ENCODE measurements at places on chromosomes 12 and 14. TPM values are rescaled to one million over a fixed set of nuclear protein-coding genes. Genes with fewer than 3 reads are reported as not detected.

- peaks cover 31% of the 10 kb centered on the region for H3K4me1 ChIP-seq
- no peak overlapping the region for H3K27ac ChIP-seq
- H3K4me3 ChIP-seq: no peak overlapping the region
- DNase-seq: no peak
- no peaks in the 10 kb centered on the region for H3K27me3 ChIP-seq
Measured at GRCh38 chr12:132079695-132080094, 64.4 kb downstream of the DDX51 start.

GRCh38 chr12:106139422-106140171 lies 843 bp upstream of the NUAK1 start:
- no peaks in the 10 kb centered on the region for H3K36me3 ChIP-seq
- peak overlapping the region; percentile 70 for H3K4me3 ChIP-seq
- no peaks in the 10 kb centered on the region for H3K27me3 ChIP-seq

DNA sequence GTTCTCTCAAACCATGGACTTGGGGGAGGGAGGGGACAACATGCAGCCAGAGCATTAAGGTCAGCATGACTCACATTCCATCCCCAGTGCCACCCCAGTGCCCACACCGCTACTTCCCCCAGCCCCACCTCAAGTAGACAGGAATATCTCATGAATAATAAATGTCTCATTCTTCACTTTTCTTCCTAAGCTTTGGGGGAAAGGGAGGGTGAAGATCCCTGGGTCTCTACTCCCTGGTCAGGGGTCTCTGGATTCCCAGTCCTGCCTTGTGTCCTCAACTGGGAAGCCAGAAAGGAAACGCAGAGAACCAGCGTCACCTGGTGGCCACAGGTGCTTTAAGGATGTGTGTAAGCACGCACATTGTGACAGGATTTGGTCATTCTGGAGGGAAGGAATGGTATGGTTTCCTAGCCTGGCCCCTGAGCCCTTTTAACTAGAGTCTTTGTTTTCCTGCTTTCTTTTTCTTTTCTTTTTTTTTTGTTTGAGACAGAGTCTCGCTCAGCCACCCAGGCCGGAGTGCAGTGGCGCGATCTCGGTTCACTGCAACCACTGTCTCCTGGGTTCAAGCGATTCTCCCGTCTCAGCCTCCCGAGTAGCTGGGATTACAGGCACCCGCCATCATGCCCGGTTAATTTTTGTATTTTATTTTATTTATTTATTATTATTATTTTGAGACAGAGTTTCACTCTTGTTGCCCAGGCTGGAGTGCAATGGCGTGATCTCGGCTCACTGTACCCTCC lies 3.4 kb downstream of the GPR84 start:
- peak; percentile 88 for DNase-seq
- H3K4me3 ChIP-seq: no peak overlapping the region
- H3K4me1 ChIP-seq: peaks cover 45% of the 10 kb centered on the region
- H3K27ac ChIP-seq: peak overlapping the region; percentile 91

- H3K36me3 ChIP-seq: no peaks in the 10 kb centered on the region
- H3K27ac ChIP-seq: no peak overlapping the region
- no peaks in the 10 kb centered on the region for H3K4me1 ChIP-seq
- no peaks in the 10 kb centered on the region for H3K27me3 ChIP-seq
Measured at GRCh38 chr14:88228522-88229236, 94.4 kb downstream of the KCNK10 start.

Gene MANSC1
- 16.6 TPM for total RNA-seq

DNA sequence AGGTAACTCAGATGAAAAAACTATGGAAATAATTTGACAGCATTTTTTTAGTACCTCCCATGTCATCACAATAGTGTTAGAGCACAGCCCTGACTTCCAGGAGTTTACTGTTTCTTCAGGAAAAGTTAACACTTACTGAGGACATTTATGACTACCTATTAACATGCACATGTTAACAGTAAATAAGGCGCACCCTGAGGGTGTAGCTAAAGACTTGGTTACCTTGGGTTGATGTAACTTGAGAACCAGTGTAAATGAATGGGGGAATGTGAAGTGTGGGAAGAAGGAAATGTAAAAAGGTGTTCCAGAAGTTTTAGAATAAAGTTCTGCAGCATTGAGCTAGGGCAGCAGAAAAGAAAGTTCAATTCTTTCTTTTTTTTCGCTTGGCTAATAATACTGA lies 366.2 kb downstream of the EGLN3 start:
- H3K27ac ChIP-seq: no peak overlapping the region
- H3K36me3 ChIP-seq: no peaks in the 10 kb centered on the region
- no peaks in the 10 kb centered on the region for H3K27me3 ChIP-seq
- H3K4me3 ChIP-seq: no peak overlapping the region
- H3K4me1 ChIP-seq: no peaks in the 10 kb centered on the region
- no peak for DNase-seq

- H3K4me1 ChIP-seq: no peaks in the 10 kb centered on the region
- H3K4me3 ChIP-seq: no peak overlapping the region
- no peak overlapping the region for H3K27ac ChIP-seq
- H3K36me3 ChIP-seq: no peaks in the 10 kb centered on the region
- no peaks in the 10 kb centered on the region for H3K27me3 ChIP-seq
- DNase-seq: no peak
Measured at GRCh38 chr12:19397534-19397933, 41.8 kb upstream of the AEBP2 start.

- peak; percentile 79 for DNase-seq
- H3K4me1 ChIP-seq: peaks cover 20% of the 10 kb centered on the region
- peaks cover 25% of the 10 kb centered on the region for H3K36me3 ChIP-seq
- peak overlapping the region; percentile 92 for H3K27ac ChIP-seq
Measured at GRCh38 chr12:7188562-7189397, 706 bp upstream of the PEX5 start.

DNA sequence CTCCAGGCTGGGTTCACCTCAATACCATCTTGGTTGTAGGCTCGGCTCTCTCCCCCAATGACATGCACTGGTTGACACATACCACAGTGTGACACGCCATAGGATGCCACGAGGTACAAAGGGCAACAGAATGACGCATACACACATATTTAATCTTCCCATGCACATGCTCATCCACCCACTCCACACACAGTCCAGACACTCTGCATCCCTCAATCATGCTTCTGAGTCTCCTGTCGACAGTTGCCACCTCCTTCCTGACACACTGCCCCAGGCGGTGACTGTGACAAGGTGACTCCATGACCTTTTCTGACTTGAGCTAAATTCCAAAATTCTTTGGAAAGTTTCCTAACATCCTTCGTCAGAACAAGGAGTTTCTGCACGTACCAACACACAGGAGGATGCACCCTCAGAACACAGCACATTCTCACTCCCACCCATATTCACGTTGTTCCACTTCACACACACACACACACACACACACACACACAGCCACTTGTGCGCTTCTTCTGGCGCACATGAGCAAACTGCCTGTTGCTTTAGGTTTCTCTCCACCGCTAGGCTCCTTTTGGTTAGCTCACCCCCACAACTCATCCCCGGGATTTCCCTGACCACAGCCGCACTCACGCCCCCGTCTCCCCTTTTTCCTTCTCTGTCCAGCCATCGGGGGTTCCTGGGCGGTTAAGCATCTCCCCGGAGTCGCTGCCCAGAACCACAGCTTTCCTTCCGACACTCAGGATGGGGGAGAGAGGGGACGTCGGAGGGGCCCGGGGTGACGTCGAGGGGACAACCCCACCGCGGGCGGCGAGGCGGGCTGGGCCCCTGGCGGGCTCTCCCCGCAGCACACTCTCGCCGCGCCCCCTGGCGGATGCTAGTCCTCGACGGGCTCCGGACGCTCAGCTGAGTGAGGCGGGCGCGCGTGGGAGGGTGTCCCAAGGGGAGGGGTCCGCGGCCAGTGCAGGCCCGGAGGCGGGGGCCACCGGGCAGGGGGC lies 536 bp upstream of the WNT1 start:
- H3K4me1 ChIP-seq: no peaks in the 10 kb centered on the region
- H3K36me3 ChIP-seq: no peaks in the 10 kb centered on the region
- DNase-seq: peak; percentile 77
- no peak overlapping the region for H3K27ac ChIP-seq
- H3K4me3 ChIP-seq: peak overlapping the region; percentile 32

Gene LRRC43
- total RNA-seq: 4.4 TPM

Gene P2RX2
- 0.36 TPM for total RNA-seq

Gene GALC
- total RNA-seq: 22.8 TPM

Gene TRAF3
- total RNA-seq: 15.7 TPM

- H3K36me3 ChIP-seq: peaks cover 10% of the 10 kb centered on the region
- H3K27me3 ChIP-seq: no peaks in the 10 kb centered on the region
- H3K4me1 ChIP-seq: no peaks in the 10 kb centered on the region
Measured at GRCh38 chr14:88468406-88468805, 82.9 kb downstream of the SPATA7 start.

DNA sequence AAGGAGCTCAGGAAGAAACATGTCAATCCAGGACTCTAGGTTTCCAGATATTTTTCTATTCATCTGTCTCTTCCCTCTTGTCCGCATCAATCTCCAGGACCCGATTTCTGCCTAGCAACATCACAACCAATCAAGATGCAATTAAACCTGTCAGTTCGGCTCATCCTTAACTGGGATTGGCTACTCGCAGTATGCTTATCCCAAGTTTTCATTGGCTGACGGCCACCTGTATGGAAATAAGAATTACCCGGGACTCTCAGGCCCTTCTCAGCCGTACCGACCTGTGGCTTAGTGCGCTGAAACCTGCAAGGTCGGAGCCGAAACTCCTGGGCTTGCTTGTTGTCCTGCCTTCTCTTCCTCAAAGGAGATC lies 20.4 kb upstream of the ATP5MC2 start:
- H3K36me3 ChIP-seq: no peaks in the 10 kb centered on the region
- H3K4me1 ChIP-seq: no peaks in the 10 kb centered on the region
- peaks cover 64% of the 10 kb centered on the region for H3K27me3 ChIP-seq

DNA sequence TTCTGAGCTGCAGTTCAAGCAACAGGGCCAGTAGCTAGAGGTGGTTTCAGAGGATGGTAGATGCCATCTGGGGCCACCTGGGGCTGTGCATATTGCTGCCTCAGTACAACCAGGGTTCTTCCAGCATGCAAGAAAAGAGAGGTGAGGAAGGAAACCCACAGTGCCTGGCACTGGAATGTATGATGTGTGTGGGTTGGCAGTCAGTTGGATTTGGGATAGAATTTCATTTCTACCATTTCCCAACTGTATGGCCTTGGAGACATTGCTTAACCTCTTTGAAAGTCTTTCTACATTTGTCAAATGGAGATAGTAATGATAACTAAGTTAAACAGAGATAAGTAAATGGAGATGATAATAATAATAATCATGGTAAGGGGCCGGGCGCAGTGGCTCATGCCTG lies 10.2 kb upstream of the LRRC10 start:
- no peaks in the 10 kb centered on the region for H3K4me1 ChIP-seq
- H3K4me3 ChIP-seq: no peak overlapping the region
- DNase-seq: no peak
- H3K27ac ChIP-seq: no peak overlapping the region

Gene KRT2
- not detected for total RNA-seq

DNA sequence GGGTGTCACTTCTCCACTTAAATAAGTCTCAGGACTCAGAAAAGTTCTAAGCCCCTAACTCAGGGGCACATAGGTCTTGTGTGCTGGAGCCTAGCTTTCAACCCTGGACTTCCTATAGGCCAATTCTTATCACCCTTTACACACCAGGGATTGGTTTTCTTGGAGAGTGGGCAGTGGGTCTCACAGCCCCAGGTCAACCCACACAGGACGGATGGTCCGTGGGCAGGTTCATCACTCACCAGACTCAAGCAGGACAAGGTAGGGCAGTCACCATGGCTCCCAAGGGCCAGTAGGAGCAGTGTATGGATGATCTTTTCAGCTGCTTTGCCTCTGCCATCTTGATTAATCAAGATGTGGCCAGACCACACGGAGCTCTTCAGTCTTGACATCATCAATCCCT lies 232.5 kb downstream of the SLC41A2 start:
- DNase-seq: no peak
- H3K27ac ChIP-seq: no peak overlapping the region
- H3K27me3 ChIP-seq: no peaks in the 10 kb centered on the region
- no peak overlapping the region for H3K4me3 ChIP-seq
- H3K36me3 ChIP-seq: no peaks in the 10 kb centered on the region
- H3K4me1 ChIP-seq: no peaks in the 10 kb centered on the region

GRCh38 chr12:97490141-97490540 lies 27.5 kb downstream of the RMST start:
- no peak overlapping the region for H3K27ac ChIP-seq
- no peaks in the 10 kb centered on the region for H3K36me3 ChIP-seq
- H3K27me3 ChIP-seq: no peaks in the 10 kb centered on the region
- no peaks in the 10 kb centered on the region for H3K4me1 ChIP-seq
- DNase-seq: no peak

- H3K36me3 ChIP-seq: no peaks in the 10 kb centered on the region
- DNase-seq: no peak
- H3K4me3 ChIP-seq: no peak overlapping the region
- no peak overlapping the region for H3K27ac ChIP-seq
- H3K4me1 ChIP-seq: no peaks in the 10 kb centered on the region
- H3K27me3 ChIP-seq: no peaks in the 10 kb centered on the region
Measured at GRCh38 chr14:22232933-22233332, 356.1 kb downstream of the DAD1 start.

Gene MYF6
- not detected for total RNA-seq

GRCh38 chr12:56087220-56087619 lies 7.3 kb downstream of the ERBB3 start:
- no peaks in the 10 kb centered on the region for H3K36me3 ChIP-seq
- no peaks in the 10 kb centered on the region for H3K4me1 ChIP-seq
- no peaks in the 10 kb centered on the region for H3K27me3 ChIP-seq
- H3K4me3 ChIP-seq: no peak overlapping the region

DNA sequence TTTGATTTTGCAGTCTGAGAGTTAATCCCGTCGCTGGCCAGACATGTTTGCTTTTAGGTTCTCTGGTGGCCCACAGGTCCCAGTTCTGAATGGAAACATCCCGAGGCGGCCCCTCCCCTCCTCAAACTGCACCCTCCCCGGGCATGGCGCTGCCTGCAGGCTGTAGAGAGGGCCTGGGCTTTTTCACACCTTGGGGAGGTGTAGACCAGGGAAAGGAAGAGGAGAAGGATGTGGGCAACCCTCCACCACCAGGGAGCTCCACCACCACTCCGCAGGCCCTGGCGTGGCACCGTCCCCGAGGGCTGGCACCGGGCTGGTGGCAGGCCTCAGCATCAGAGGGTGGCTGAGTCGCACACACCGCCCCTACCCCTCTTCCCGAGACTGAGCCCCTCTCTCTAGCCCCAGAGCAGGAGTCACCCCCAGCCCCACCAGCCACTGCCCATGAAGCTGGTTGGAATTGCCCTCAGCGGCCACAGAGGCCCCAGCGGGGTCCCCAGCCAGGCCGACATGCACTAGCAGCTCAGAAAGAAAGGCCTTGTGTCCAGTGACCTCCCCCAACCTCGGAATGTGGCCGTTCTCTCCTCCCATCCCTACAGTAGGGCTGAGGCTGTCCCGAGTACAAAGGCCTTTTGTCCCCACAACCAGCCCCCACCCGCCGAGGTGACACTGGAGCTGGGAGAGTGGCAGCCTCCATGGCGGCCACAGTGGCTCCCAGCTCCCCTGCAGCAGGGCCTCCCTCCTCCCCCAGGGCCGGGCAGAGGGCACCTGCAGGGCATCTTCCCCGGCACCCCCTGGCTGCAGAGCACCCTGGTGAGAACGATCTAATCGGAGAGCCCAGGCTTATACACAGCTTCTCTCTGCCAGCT lies 23.5 kb upstream of the INF2 start:
- DNase-seq: peak; percentile 61
- H3K27me3 ChIP-seq: no peaks in the 10 kb centered on the region
- no peak overlapping the region for H3K4me3 ChIP-seq
- H3K36me3 ChIP-seq: no peaks in the 10 kb centered on the region
